Amygdala (tissue), 56 donors: ENCODE measurements at places on chromosomes 1 and 21.

GRCh38 chr1:102434421-102434820 is 437.7 kb upstream of the OLFM3 start:
- DNase-seq: no peak

- DNase-seq: no peak
Measured at GRCh38 chr1:67632811-67633655, 52.0 kb upstream of the GADD45A start.

GRCh38 chr1:23751050-23751814 is 8.0 kb downstream of the ELOA start:
- DNase-seq: no peak

DNA sequence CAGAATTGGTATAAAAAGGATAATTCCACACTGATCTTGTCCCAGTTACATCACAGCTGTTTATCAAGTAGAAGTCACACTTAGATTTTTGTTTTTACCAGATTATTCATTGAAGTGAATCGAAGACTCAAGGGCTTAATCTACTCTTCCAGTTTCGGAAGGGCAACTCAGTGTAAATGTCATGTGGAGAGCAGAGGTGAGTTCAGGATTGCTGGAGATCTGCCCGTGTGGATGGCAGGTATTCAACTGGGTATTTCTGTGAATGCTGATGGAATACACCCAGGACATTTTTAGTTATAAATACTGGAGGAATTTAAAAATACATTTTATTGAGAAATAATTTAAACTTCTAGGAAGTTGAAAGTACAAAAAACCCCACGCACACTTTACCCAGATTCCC is 19.4 kb downstream of the CC2D1B start:
- DNase-seq: no peak

DNA sequence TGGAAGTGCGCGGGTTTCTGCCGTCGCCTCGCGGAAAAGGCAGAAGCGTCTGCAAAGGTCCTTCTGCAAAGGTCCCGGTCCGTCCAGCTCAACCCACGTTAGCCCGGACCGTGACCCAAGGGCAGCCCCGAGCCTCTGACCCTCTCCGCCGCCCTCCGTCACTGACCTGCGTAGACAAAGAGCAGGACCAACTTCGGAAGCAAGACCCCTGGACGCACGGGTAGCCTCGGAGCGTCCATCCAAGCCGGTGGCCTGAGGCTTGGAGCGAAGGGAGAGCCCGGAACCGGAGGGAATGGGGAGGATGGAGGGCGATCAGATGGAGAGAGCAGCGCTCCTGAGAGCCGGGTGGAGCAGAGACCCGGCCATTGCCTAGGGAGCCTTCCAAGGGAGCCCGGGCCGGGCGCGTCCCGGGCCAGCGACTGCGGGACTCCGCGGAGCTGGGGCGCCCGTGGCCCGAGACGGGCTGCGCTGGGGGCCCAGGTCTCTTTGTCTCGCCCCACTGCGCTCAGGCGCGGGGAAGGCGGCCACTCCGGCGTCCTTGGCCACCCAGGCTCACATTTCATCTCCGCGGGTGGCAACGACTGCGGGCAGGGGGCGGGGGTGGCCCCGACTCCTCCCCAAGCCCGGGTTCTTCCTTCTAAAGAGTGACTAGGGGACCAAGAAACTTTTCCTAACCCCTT is at the start of gene CYYR1:
Gene CYYR1, minus strand, starts transcription at position 585 of the 680 bp plus-strand sequence. Its CDS starts 346 bp downstream, at position 239.
- no peak for DNase-seq

DNA sequence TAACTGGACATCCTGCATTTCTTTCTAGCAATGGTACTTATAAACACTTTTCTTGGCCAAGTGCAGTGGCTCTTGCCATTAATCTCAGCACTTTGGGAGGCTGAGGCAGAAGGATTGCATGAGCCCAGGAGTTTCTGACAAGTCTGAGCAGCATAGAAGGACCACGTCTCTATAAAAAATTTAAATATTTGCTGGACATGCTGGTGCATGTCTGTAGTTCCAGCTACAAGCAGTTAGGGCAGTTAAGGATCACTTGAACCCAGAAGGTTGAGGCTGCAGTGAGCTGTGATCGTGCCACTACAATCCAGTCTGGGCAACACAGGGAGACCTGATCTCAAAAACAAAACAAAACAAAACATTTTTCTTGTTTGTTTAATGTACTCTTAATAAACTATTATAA is 434.0 kb downstream of the PLA2G4A start:
- DNase-seq: no peak

DNA sequence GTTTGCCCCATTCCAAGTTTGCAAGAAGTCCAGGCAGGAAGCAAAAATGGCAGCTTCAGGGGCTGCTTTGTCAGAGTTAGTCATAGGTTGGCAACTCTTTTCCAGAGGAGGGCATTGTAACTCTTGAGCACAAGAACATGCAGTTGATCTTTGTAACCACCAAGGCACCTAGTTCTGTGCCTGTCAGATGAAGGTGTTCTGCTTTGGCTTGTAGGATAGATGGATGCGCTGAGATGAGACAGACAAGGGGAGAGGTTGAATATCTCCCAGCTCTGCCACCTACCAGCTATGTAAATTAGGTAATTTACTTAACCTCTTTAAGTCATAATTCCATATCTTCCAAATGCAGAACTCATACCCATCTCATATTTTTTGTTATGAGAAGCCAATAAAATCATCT is 89.3 kb downstream of the ZNF648 start:
- DNase-seq: no peak

GRCh38 chr21:45386728-45387371 is 18.1 kb upstream of the COL18A1 start:
- DNase-seq: no peak

GRCh38 chr1:227033880-227034279 is 93.8 kb downstream of the COQ8A start:
- no peak for DNase-seq
